ENCODE measurements at places on chromosomes 11 and 22. TPM values are rescaled to one million over a fixed set of nuclear protein-coding genes. Genes with fewer than 3 reads are reported as not detected.

BAIAP2L2 gene
- total RNA-seq, result 44.1 TPM

MIOX gene
- 0.34 TPM for total RNA-seq

GRM5 gene
- 0.30 TPM for total RNA-seq

C11orf87 gene
- not detected for total RNA-seq

ANO5 gene
- total RNA-seq, result 0.03 TPM

PANX3 gene
- total RNA-seq, result not detected

P2RY2 gene
- not detected for total RNA-seq

CYB5R2 gene
- total RNA-seq, result 16.1 TPM

RPUSD4 gene
- 45.2 TPM for total RNA-seq

DEAF1 gene
- total RNA-seq, result 43.5 TPM

WT1 gene
- 4.4 TPM for total RNA-seq

LRRC74B gene
- 0.05 TPM for total RNA-seq

OR8B8 gene
- not detected for total RNA-seq

ESAM gene
- total RNA-seq, result 0.75 TPM

REXO2 gene
- total RNA-seq, result 139 TPM

OR52I1 gene
- not detected for total RNA-seq

BID gene
- total RNA-seq, result 84.3 TPM

FXYD2 gene
- total RNA-seq, result not detected

DUSP8 gene
- total RNA-seq, result 0.15 TPM

SBF1 gene
- total RNA-seq, result 51.5 TPM

UBQLN3 gene
- not detected for total RNA-seq

TP53I11 gene
- 0.60 TPM for total RNA-seq

MYO7A gene
- total RNA-seq, result 0.88 TPM

CWF19L2 gene
- 13.0 TPM for total RNA-seq

C22orf31 gene
- not detected for total RNA-seq

SLC1A2 gene
- not detected for total RNA-seq

NCAM1 gene
- total RNA-seq, result 1.4 TPM

CNGA4 gene
- not detected for total RNA-seq

SORL1 gene
- total RNA-seq, result 0.69 TPM

SYT12 gene
- total RNA-seq, result 0.19 TPM

EFCAB6 gene
- total RNA-seq, result 0.26 TPM

ARHGAP8 gene
- not detected for total RNA-seq

OR51B2 gene
- total RNA-seq, result 1.4 TPM

SEZ6L gene
- not detected for total RNA-seq

APOA5 gene
- not detected for total RNA-seq

TEX54 gene
- total RNA-seq, result not detected
